ENCODE measurements at places on chromosomes 7 and 10. TPM values are rescaled to one million over a fixed set of nuclear protein-coding genes. Genes with fewer than 3 reads are reported as not detected.

DNA sequence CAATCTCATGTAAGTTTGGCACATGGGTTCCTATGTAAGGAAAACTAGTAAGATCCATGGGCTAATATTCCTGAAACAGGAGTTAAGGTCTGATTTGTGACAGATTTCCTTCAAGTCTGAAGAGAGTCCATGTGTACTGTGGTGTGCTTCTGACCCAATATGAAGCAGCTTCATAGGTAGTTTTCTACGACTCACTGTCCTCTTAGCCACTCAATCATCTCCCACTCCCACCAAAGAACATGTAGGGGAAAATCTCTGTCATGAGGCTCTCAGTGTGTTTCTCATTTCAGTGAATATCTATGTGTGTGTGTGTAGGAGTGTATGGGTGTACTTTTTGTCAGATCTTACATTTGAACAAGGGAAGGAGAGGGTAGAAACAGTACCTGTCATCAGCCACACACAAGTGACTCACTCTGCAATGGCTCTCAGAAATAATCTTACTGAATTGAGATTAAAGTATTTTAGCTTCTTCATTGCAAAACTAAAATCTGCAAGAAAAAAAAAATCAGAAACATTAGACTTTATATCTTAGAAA, 31.1 kb downstream of the RELN start:
- DNase-seq, result no peak

DNA sequence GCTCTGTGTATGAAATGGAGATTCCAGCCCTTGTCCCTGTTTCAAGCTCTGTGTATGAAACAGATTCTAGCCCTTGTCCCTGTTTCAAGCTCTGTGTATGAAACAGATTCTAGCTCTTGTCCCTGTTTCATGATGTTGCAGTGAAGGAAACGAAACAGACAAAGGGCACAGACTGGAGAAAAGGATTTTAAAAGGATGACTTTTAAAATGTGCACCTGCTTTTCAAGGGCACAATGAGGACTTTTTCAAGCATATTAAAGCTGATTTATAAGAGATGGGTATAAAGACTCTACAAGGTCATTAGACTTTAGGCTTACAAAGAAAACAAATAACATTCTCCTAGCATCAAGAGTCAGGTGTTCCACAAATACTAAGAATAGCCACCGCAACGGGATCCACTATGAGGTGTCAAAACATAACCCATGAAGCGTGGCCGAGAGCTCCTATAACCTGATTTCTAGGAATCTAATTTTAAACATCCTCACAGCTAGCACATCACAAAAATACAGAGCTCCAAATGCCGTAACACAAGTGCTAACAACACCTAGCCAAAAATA, 29.0 kb downstream of the DIP2C start:
- DNase-seq, result no peak

DNA sequence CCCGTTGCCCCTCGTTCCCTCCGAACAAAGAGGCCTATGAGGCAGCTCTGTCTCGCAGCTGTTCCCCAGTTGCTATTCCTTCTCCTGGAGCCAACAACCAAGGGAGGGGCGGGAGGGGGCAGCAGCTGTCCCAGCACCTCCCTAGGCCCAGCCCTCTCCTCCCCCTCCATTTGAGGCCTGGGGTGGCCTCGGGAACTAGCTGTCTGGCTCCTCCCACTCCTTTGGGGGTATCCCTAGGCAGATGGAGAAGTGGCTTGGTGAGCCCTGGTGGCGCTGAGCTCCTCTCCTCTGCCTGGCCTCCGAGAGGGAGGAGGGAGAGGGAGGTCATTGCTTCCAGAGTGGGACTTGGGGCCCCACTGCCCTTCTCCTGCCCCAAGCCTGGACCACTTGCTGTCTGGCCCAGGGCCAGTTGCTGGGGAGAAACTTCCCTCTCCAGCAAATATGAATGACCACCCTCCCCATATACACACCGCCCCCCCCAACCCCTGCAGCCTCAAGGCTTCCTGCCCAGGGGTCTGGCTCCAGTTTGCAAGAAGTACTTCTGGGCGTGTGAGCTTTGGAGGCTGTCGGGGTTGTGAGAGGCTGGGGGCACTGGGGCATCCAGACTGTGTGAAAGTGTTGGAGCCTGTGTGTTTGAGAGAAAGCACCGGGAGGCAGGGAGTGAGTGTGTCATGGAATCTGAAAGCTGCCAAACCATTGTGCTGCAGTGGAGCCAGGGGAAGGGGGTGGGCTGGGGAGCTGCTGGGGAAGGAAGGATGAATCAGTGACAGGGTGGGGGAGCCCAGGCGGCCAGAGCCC, 3.1 kb downstream of the FLNC start:
- no peak for DNase-seq

DNA sequence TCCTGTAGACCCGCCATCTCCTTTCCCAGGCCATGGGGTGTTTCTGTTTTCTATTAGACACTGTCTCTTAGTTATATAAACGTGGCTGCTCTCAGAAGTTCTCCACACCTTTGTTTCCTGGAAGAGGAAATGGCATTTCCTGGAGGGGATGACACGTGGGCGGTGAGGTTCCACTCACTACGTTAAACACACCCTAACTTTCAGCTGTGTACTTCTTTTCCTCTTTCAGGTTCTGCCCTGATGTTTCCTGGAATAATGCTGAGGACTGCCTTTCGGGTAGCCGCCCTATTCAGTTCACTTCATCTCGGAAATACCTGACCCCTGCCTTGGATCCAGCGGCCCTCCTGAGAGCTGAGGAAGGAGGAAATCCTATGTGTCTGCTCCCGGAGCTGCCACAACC, 3.4 kb upstream of the PRKCQ start:
- DNase-seq, result no peak

DNA sequence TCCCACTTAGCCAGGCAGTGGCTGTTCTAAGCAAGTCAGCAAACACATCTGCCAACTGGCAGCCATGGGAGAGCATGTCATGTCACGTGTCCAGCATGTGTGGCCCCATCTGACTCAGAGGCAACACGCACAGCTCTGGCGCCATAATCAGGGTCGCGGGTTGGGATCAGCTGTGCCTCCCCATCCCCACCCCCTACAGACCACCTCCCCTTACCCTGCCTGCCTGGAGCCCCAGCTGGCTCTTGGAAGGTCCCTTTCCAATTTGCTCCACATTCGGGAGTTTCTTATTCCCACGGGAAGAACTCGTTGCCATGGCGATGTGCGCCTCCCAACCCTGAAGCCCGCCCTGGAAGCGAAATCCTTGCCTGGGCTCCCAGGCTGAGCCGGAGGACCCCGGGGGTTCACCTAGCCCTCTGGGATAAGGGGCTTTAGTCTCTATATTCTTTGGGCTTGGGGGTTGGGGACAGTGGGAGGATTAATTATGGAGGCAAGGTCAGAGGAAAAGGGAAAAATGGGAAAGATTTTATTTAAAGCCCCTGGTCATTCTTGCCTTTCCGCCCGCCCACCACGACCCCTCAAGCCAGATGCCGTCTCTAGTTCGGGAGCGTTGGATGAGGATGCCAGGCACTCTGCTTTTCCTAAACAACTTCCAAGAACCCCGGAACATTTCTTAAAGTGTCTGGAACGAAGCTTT, 283.7 kb downstream of the ZEB1 start:
- peak; percentile 21 for DNase-seq

Gene CABCOCO1
- 0.07 TPM for total RNA-seq

DNA sequence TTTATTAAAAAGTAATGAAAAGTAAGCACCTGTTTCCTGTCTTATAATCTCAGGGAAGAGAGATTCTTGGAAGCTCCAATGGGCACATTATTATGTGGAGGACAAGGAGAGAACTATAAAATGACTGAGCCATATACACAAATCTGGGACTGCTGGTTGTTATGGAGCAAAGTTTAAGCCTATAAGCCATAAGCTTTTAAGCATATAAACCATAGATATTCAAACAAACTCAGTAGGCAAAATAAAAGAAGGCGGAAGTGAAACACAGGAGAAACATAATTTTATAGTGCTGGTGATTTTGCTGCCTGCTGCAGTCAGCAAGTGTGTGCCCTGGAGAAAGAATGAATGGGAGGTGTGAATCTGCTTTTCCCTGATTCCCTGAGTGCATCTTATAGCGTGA, 274.4 kb downstream of the KIF20B start:
- no peak for DNase-seq

- DNase-seq, result no peak
Measured at GRCh38 chr7:104980841-104981671, 32.9 kb upstream of the KMT2E start.

- peak; percentile 73 for DNase-seq
Measured at GRCh38 chr7:2873686-2874551, 29.8 kb upstream of the GNA12 start.

- no peak for DNase-seq
Measured at GRCh38 chr10:24448351-24448999, 239.5 kb downstream of the KIAA1217 start.

DNA sequence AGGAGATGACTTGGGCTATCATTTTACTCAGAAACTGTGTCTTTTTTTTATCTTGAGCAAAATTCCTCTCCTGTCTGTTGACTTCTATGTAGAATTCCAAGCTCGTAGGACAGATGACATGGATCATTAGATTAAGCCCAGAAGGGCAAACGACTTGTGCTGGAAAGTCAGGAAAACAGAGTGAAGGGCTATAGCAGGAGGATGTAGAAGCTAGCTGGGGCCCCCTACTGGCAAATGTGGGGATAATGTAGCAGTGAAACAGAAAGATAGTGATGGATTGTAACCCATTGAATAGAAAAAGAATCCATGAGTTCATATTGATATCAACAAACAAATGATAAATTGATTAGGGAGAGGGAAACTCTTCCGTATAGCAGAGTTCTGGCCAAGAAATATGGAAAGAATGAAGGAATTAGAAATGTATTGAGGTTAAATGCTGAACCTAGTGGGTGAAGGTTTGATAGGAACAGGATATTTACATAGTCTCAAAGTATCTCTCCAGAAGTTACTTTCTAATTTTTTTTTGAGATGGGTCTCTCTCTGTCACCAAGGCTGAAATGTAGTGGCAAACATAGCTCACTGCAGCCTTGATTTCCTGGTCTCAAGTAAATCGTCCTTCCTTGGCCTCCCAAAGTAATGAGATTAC, 103.6 kb downstream of the LYZL1 start:
- no peak for DNase-seq

GRCh38 chr7:121329191-121330052, 622 bp downstream of the WNT16 start:
- no peak for DNase-seq

Gene HMX3
- total RNA-seq, result not detected

GRCh38 chr7:4201566-4201965, 480.5 kb upstream of the FOXK1 start:
- no peak for DNase-seq

Gene GDF2
- total RNA-seq, result not detected

Gene GLUD1
- 94.5 TPM for total RNA-seq

- DNase-seq, result peak; percentile 94
Measured at GRCh38 chr10:34528320-34528719, 286.8 kb downstream of the PARD3 start.

Gene ABCC2
- 0.07 TPM for total RNA-seq

Gene WNT16
- total RNA-seq, result not detected

DNA sequence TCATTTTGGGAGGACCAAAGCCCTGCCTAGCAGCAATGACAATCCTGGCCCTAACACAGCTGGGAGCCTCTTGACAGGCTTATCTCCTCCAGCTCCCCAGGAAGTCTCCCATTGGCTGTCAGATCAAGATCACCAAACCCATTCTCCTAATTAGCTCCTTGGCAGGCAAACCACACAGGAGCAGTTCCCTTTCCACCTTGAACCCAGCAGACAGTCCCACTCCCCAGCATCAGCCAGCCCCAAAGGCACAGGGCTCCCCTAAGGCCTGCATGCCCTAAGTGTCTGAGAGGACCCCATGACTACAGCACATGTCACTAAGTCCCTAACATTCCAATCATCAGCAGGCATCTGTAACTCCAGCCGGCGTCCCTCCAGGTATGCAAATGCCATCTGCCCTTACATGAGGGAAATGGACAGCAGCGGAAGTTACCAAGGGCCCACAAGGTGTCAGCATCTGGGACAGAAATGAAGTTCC, 348.5 kb downstream of the KCNMA1 start:
- DNase-seq, result no peak
